ENCODE measurements at places on chromosomes 4 and X.

DNA sequence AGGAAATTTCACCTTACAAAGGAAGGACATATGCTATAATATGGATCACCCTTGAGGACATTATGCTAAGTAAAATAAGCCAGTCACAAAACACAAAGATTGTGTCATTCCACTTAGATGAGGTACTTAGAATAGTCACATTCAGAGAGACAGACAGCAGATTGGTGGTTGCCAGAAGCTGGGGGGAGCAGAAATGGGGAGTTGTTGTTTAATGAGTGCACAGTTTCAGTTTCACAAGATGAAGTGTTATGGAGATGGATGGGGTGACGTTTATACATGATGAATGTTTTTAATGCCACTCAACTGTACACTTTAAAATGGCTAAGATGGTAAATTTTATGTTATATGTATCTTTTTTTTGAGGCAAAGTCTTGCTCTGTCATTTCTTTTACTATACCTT lies 14.8 kb upstream of the SPON2 start:
- DNase-seq = no peak

- DNase-seq = no peak
Measured at GRCh38 chr4:83536362-83537272, 709 bp downstream of the GPAT3 start.

DNA sequence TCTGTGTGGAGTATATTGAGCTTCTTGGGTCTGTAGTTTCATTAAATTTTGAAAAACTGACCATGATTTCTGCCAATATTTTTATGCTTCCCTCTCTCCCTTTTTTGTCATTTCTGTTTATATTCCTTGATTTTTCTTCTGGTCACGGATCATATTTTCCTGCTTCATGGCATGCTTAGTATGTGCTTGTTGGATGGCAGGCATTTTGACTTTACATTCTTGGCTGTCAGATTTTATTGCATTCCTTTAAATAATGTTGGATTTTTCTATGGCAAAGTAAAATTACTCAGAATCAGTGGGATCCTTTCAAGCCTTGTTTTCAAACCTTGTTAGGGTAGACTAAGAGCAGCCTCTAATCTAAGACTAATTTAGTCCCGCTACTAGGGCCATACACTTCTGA lies 531.8 kb downstream of the IL15 start:
- DNase-seq = no peak

- no peak for DNase-seq
Measured at GRCh38 chr4:152065545-152065944, 304.7 kb upstream of the GATB start.

DNA sequence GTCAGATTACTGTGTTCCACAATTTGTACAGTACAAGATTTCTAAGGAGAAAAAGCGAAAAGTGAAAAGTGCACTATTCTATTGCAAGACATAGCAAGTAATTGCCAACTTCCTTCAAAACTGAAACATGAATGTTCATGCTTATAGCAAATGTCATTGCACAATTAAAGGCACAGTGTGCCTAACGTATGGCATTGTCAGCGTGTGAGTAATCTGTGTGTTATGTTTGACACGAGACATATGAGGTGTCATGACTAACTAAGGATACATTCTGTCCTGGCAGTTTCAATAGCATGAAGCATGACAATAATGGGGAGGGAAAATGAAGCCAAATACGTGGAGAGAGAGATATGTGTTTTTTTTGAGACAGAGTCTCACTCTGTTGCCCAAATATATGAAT lies 33.6 kb upstream of the TBC1D9 start:
- no peak for DNase-seq

DNA sequence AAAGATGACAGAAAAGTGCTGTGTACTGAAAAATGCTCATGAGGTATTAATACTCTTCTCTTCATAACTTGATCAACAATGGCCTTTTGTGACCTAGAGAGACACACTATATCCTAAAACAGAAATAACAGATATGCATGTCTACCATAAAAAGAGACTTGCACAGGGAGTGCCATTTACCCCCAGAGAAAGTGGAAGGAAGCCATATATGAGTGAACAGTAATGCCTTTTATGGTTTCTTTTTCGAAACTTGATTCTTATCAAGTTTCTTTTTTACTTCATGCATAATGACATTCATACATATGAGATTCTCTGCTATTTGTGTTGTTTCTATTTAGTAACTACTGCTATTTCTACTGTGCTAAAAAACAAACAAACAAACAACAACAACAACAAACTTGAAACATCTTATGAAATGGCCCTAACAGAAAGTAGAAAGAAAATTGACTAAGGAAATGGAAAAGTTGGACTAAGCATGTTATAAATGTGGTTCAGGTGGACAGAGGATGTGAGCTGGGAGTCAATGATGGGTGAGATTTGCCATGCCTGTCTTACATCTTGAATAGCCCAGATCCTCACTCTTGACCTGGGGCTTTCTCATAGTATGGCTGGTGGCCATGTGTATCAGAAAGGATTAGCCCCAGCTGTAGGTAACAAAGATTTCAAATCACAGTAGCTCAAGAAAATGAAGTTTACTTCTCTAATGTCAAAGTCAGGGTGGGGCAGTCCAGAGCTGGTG lies 43.8 kb downstream of the GEMIN8 start:
- no peak for DNase-seq

- DNase-seq = no peak
Measured at GRCh38 chrX:154728431-154729190, 22.3 kb downstream of the GAB3 start.
